Stimulated activated CD8-positive, alpha-beta memory T cell treated with anti-CD3 and anti-CD28 coated beads, Interleukin-2, amount 100 ng/mL, for 48 hours (primary cell): ENCODE measurements at places on chromosomes 12 and 14.

GRCh38 chr12:112380663-112381405 lies 1.4 kb downstream of the HECTD4 start:
- DNase-seq = no peak

GRCh38 chr12:115386946-115387345 lies 703.0 kb upstream of the TBX3 start:
- DNase-seq = no peak

GRCh38 chr12:32179011-32179395 lies 72.4 kb downstream of the BICD1 start:
- DNase-seq = no peak

- DNase-seq = no peak
These were observed 41.6 kb downstream of the ATXN2 start for GRCh38 chr12:111557271-111558106.

DNA sequence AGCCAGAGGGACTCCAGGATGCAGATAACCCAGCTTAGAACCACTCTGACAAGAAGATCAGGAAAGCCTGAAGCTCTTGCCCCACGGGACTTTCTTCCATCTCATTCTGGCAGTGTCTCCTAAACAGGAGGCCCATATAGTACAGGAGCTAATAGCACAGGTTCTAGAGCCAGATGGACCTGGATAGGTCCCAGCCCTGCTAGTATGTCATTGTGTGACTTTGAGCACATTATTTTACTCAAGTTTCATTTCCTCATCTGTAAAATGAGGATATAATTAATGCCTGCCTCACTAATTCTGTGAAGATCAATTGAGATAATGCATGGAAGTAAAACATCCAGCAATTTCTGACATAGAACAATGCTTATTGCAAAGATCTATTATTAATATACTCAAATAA lies 66.5 kb upstream of the GZMB start:
- no peak for DNase-seq

DNA sequence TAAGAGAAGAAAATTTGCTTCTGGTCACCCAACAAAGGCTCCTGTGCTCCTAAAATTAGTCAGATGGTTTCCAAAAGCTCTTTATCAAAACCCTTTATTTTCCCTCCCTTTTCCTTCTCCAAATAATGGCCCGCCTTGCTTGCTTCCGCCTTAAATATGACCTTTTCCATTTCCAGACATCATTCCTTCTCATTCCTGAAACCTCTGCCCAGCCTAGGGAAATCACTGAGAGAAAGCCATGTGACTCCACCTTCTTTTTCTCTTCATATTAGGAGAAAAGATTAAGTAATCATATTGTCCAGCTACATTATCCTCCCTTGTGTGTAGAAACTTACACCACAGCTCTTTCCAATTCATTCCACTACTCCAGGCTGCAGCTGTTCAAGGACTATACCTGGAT lies 75.7 kb upstream of the GPHB5 start:
- DNase-seq = no peak

DNA sequence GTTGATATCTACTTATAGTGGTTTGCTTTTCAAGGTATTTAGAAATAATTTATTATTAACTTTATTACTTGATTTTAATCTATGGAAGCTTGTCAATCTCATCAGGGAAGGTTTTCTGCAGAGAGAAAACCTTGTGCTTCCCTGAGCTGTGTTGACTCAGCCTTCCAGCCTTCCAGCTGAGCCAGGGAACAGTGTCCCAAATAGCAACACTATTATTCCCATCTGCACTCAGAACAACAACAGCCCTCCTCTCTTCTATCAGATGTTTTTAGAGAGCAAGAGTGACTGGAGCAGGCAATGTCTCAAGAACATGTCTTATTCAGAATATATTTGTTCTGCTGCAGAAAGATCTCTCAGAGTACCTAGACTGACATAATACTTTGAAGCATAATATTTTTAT lies 389.9 kb upstream of the GARIN6 start:
- DNase-seq = no peak

DNA sequence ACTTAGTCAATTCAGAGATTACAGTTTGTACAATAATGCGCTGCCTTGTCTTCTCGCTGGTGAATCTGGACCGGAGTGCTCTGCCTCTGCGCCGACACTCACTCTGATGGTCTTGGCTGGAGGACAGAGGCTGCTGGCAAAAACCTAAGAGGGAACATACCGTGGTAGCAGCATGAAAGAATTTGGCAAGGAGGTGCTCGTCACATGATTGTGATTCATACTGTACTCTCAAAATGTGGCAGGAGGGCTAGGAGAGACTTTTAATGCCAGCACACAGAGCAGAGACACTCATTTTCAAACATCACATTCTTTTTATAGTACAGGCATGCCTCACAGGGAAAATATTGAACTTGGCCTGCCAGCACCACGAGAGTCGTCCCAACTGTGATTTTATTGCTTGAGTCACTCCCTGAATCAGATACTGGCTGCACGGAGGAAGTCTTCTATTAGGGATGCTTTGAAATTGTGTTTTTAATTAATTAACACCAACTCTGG lies 67.8 kb downstream of the HMGA2 start:
- no peak for DNase-seq

- DNase-seq = no peak
These were observed 42.4 kb downstream of the ATXN2 start for GRCh38 chr12:111556676-111557075.

GRCh38 chr12:4242595-4242994 lies 31.0 kb upstream of the CCND2 start:
- no peak for DNase-seq

DNA sequence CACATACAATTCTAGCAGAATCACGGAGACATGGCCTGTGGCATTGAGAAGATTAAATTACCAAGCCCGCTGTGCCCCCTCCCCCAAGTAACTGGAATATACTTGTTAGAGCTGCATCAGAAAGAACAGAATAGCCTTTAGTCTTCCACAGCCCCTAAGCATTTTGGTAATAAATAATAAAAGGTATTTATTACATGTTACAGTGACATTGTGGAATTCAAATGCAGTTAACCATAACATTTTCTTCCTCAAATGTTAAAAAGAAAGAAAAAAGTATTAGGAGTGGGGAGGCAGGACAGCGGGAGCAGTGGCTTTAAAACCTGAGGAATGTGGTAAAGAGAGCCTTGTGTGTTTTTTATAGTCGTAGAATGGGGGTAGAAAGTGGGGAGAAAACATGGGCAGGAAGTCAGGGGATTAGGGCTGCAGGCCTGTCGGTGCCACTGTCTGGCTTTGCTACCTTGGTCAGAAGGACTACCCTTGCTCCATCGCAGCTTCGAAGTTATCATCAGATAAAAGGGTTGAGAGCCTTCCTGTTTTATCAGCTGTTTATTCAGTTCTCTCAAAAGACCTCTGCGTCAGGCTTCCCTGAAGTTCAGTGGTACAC lies 255.9 kb downstream of the MSRB3 start:
- no peak for DNase-seq

DNA sequence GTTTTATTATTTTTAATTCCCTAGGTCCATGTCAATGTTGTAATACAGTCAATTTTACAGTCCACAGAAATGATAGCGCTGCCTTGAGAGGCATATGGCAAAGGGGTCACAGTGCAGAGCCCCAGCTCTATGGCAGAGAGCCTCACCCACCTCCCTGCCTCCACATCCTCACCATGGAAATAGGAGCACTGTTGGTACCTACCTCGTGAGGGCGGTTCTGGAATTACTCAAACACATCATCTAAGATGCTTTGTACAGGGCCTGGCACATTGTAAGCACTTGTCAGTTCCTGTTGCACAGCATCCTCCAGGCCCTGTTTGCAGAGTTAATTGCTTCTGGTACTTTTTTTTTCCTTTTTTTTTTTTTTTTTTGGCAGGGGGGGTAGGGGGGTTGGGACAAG lies 4.1 kb upstream of the AKAP5 start:
- no peak for DNase-seq

DNA sequence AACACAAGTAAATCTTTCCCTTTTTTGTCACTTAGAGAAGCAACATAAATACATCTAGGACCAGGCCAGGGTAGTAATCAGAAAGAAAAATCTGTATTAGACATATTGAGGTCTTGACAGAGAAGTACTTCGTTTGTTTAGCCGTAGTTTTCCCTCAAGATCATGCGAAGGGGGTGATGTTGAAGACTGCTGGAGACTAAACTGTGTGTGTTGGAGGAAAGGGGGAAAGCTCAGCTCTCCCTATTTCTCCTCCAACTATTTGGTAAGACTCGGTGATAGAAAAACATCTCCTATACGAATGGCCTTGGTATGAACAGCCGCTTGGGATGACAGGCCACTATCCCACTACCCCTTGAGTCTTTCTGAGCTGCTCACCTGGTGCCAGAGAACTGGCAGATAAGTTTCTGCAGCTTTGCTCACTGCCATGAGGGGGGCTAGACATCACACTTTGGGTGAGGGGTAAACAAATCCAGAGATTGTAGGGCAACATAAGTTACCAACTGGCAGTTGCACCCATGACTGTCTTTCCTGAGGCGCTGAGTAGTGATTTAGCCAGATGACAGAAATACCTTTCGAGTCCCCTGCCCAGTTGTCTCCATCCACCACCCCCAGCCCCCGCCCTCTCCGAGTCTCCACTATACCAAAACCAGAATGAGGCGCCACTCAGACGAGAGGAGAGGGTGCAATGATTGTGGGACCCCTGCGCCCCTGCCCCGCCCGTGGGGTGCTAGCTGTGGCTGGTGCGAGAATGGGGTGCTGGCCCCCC lies 685 bp downstream of the VAMP1 start:
- no peak for DNase-seq

- DNase-seq = no peak
These were observed 1.2 kb upstream of the MAPKAPK5 start for GRCh38 chr12:111840807-111841206.

DNA sequence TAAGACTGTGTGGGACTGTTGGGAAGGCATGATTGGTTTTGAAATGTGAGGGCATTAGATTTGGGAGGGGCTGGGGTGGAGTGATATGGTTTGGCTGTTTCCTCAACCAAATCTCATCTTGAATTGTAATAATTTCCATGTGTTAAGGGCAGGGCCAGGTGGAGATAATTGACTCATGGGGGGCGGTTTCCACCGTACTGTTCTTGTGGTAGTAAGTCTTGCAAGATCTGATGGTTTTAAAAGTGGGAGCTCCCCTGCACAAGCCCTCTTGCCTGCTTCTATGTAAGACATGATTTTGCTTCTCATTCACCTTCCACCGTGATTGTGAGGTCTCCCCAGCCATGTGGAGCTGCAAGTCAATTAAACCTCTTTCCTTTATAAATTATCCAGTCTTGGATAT lies 76.6 kb upstream of the PPFIA2 start:
- peak; percentile 31 for DNase-seq

- DNase-seq = no peak
These were observed 66.7 kb downstream of the DHRS2 start for GRCh38 chr14:23702656-23703426.

GRCh38 chr12:76539727-76540126 lies 19.8 kb downstream of the OSBPL8 start:
- DNase-seq = no peak

GRCh38 chr14:105146976-105147635 lies 21.5 kb downstream of the JAG2 start:
- DNase-seq = no peak

DNA sequence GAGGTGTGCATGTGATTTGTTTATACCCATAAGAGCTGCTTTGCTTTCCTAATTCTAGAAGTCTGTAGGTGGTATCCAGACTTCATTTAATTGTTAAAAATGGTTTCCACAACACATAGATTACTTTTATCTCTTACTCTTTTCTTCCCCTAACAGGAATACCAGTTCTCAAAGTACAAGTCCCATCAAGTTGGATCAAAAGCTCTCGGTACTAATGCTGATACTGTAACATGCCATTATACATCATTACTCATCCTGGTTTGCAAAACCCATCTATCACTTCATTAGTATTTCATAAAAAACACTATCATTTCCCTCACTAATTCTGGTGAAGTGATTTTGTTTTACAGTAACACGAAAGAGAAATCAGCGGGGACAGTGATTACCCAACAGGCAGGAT lies 94.3 kb downstream of the PPP2R5E start:
- DNase-seq = no peak

GRCh38 chr12:71748081-71748850 lies 6.4 kb upstream of the RAB21 start:
- no peak for DNase-seq

DNA sequence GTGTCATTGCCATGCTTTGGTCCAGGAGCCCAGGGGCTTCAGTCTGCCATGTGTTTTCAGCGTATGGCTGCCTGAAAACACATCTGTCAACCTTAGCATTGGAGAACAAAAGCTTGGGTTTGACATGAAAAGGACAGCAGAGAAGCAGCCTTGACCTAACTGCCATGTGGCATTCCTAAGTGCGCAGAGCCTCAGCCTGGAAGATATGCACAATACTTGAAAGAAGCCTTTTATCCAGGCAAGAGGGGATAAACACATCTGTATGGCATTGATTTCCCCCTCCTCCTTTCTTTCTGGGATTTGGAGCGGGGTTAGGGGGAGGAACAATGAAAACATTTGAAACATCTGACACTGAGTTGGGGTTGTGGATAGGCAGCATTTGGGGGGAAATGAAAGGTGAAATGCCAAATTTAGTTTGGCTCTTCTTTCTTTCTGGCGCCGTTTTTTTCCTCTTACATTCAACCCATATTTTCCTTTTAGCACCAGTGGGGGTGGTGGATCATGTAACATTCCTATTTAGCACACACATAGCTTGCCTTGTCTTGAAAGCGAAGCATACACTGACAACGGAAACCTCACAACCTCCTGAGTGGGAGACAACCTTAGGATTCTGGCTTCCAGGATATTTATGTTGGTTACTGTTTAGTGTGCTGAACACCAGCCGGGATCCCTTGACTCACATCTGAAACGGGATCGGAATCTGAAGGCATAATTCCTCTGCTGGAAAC lies 177.0 kb downstream of the C12orf75 start:
- no peak for DNase-seq

GRCh38 chr12:56162468-56163290 lies 4.5 kb downstream of the MYL6 start:
- no peak for DNase-seq

- no peak for DNase-seq
These were observed 42.7 kb upstream of the FLRT2 start for GRCh38 chr14:85487215-85487614.

- DNase-seq = no peak
These were observed 10.1 kb downstream of the GSG1 start for GRCh38 chr12:13093191-13093847.

GRCh38 chr12:7129872-7130691 lies at the start of gene CLSTN3:
CLSTN3 (plus strand) TSS chr12:7130371; CDS start chr12:7130649, 278 bp downstream.
- peak; percentile 64 for DNase-seq

- DNase-seq = no peak
These were observed 70.8 kb downstream of the AKAP6 start for GRCh38 chr14:32399920-32400319.

DNA sequence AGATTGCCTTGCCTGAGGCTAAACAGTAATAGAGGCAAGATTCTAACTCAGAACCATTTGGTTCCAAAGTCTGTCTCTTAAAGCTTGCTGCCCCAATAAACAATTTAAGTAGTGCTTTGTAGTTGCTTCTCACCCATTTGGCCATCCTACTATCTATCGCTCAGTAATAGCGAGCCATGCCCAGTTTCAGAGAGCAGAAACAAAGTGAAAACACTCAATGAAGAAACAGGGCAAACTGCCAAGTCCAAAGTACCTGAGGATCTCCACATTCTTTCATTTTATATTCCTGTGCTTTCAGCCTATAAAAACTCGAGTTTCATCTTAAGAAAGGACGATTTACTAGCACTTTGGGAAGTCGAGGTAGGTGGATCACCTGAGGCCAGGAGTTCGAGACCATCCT lies 103.3 kb upstream of the BBS10 start:
- no peak for DNase-seq
